ENCODE measurements at places on chromosomes 6 and 20.

DNA sequence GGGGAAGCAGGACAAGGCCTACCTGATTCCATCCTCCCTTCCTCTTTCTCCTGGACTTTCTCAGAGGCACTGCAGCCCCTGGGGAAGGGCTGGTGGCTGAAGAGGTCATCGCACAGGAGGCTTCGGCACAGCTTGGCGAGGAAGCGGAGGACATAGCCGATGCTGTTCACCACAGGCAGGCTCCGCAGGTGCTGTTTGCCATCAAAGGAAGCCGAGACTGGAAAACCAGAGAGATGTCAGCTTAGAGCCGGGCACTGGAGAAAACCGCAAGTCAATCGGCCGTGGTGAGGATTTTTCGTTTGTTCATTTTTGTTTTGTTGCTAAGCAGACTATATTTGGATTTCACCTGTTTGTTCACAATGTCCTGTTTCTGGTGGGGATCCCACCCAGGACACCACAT, 79.2 kb downstream of the SCML4 start:
- DNase-seq = no peak

DNA sequence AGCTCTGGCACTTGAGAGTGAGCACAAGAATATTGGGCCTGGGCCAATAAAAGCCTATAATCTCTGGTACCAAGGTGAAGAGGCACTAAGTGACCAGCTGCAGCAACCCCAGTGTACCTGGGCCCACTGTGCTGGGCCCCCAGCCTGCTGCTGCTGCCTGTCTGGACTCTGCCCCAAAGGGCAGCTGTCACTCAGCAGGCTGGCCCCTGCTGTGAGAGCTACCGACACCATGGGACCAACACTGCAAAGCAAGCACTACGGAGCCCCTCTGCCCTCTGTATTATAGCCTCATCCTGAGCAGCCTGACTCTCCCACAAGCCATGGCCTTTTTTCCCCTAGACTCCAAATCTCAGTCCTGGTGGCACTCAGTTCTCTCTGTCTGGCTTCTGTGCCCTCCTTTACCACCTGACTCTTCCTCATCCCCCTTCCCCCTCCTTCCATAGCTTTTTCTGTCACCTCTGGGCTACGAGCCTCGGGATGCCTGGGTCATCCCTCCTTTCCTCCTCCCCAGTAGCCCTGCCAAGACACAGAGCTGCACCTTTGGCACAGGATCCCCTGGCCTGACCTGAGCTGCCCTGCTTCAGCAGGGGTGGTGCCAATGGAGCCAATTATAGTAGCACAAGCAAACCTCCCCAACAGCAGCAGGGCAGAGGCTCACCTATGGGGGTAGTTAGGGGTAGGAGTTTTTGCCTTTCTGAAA, 14.2 kb downstream of the RRP36 start:
- DNase-seq = no peak

- peak; percentile 42 for DNase-seq
Observed at GRCh38 chr6:52881996-52882841, 27.3 kb downstream of the GSTA3 start.

DNA sequence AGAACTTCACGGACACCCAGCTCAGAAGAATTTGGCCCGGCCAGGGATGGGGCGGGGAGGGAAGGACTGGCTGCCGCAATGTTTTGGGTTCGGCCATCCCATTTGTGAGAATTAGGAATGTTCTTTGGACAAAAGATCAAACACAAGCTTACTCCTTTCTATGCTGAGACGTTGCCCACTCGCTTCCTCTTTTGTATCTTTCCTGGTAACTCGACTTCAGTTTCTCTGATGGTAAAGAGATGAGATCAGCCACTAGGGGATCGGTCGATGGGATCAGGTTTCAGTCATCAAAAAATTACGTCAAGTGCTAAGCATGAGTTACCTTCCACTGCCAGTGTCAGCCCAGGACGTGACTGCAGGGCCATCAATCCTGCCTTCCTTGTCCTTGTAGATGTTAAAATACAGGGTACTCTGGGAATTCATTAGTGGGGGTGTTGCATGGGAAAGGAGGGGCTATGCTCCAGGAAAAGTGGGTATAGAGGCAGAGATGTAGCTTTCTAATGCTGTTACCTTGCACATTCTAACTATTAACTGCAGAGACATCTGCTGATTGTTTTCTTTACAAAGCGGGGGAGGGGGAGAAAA, 190.2 kb downstream of the TSHZ2 start:
- DNase-seq = no peak

- peak; percentile 65 for DNase-seq
Observed at GRCh38 chr20:41692479-41693135, 74.4 kb upstream of the CHD6 start.

DNA sequence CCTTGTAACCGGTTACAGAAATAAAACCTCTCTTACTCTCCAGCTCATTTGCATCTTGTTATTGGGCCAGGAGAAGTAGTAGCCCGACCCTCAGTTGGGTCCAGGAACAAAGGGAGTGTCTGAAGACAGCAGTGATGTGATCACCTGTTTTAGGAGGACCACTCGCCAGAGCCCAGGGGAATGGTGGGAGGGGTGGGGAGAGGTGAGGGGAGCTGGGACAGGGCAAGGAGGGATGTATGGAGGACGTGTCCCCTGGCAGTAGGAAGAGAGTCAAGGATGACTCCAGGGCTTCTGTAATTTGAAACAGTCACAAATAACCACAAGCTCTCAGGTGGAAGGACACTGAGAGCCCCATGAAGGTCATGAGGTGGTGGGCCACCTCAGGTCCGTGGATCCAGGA, 1.4 kb upstream of the PCMTD2 start:
- no peak for DNase-seq

GRCh38 chr20:41268402-41268801, 49.1 kb downstream of the ZHX3 start:
- no peak for DNase-seq

DNA sequence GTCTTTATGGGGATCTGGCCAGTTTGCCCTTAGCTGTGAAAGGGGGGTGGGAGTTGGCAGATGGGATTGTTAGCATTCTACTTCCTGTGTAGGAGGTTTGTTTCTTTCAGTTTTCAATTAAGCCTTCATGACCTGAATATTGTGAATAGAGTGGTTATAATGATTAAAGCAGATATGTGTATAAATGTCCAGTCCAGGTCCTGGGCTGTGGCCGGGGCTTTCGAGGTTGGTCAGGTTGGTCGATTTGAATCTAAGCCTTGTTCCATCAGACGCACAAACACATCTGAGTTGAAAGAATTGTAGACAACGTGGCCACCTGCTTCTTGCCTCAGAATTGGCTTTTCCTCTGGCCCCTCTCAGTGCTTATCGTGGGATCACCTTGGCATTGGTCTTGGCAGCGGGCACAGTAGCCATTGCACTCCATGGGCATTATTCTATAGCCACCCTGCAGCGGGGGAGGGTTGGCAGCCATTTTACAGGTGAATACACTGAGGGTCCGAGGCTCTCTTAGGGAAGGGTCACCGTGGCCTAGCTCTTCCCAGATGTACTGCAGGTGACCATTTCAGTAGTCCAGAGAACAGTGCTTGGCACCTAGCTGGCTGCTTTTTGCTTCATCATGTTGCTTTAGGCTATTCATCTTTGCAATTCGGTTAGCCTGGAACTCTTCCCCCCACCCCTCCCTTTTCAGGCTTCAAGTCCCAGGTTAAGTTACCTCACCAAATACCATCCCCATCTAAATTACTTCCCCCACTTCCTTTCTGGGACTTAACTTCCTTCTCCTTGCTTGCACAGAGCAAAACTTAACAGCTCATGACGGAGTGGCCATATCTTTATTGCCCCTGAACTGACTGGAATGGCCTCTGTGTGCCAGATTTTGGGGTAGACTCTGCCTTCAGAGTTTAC, 1.1 kb downstream of the RNF114 start:
- DNase-seq = no peak

- no peak for DNase-seq
Observed at GRCh38 chr20:58670102-58670501, 19.0 kb downstream of the STX16 start.

- DNase-seq = no peak
Observed at GRCh38 chr6:17983730-17984129, 3.7 kb downstream of the KIF13A start.

GRCh38 chr6:37867756-37868446, 48.4 kb downstream of the ZFAND3 start:
- DNase-seq = no peak

DNA sequence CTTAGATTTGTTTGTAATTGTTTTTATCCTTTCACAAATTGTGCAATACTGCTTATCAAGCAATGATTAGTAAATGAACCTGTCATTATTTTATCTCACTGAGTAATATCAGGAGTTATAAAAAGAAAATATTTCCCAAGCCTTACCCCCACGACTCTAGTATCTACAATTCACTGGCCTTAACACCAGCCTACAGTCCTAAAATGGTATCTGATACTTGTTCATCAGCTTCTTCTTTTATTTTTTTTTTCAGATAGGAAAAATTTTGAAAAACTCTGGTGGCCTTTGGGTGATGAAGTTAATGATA, 160.8 kb upstream of the FOXA2 start:
- DNase-seq = no peak

DNA sequence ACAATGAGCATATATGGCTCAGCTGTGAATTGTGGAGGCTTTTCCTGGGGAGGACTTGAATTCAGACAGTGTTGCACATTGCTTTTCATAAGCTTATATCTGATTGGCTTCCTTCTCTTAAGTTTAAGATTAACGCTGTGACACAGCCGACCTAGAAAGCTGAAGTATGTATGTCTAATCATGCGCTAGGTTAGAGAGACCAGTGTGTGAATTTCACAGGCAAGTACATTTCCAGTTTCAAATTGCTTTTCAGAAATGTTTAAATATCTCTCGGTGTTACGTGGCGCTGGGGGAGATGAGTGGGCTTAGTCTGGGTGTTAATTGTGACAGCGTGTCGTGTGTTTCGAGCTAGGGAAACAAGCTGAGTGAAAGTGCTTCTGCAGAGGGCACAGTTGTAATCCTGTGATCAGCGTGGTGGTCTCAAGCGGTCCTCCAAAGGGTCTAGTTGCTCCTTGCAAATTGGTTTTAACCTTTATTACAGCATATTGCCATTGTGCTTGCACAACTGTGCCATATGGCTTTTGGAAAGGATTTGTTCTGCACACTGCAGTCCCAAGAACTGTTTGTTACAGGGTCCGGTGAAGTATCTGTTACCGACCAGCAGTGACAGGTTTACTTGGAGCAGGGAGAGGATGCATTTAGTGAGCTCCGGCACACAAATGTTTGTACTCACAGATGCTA, 166.6 kb downstream of the SASH1 start:
- no peak for DNase-seq

DNA sequence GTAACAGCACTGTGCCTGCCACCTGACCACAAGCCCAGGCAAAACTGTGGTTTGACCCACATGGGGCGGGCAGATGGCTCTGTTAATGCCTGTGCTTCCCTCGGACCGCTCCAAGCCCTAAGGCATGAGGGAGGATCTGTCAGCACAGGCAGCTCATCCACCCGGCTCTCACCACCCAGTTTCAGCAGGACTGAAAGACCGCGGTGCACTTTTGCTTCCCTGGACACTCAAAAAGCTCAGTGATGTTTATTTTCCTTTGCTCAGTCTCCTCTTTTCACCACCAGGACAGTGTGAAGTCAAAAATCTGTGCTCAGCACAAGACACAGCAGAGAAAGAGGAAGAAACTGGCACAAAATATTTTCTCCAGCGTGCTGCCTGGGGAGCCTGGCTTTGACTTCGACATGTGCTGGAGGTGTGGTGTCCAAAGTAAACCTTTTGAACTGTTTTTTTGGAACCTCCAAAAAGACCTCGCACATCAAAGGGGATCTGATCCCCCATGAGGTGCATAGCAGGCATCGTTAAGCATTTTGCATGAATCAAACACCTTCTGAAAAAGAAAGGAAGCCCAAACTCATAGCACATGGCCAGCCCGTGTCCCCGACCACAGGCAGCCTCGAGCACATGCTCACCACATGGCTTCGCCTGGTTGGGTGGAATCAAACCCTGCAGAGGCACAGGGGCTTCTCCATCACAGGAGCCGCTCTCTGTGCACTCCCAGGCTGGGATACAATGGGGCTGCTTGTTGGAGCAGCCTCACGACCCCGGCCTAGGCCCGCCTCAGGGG, 441.7 kb upstream of the JARID2 start:
- DNase-seq = no peak

GRCh38 chr20:44222633-44223368, 12.2 kb upstream of the OSER1 start:
- no peak for DNase-seq

DNA sequence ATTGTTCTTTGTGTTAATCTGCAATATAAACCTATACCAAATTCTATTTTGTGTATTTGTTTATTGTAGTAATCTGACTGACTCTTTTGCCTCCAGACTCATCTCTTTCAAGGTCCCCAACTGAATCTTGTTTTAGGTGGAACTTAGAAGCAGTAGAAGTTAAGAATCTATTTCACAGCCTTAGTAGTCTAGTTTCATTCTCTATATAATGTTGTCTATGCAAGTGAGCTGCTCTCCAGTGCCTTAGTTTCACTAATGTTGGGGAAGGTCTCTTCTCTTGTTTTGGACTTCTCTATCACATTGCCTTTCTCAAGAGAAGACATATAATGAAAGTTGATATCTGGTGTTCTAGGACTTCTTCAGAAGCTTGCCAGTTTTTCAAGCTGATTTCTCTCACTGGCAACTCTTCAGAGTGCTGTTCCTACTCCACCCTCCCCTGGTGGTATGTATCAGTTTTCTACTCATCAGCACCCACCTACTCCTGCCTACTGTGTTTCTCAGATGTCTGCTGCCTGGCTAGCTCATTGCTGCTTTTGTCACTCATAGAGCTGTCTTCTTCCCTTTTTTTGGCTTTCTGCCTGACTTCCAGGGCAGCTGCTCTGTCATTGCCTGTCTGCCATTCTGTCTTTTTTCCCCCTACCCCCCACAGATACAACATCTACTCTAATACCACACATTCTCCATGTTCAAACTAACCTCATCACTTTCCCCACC, 82.1 kb downstream of the PTPRA start:
- no peak for DNase-seq
